ENCODE measurements at places on chromosomes 7 and 10. TPM values are rescaled to one million over a fixed set of nuclear protein-coding genes. Genes with fewer than 3 reads are reported as not detected.

Gene METTL27
- 13.0 TPM for total RNA-seq

GRCh38 chr7:29488977-29489376 is 74.7 kb upstream of the PRR15 start:
- DNase-seq, result peak; percentile 67

DNA sequence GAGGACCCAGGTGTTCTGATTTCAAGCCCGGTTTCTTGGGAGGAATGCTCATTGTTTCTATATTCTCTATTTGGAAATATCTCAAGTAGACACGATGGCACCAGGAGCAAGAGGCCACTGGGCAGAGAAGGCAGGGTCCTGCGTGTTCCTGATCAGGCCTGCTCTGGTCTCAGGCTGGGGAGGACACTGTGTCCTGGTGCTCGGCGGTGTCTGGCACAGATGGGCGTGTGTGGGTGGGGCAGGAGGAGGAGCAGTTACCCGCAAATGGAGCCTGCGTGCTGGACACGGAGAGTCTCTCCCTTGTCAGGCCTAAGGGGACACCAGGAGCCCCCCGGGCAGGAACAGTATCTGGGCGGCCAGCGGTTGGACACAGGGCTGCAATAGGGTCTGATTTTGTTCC is 25.9 kb upstream of the GOLGA7B start:
- DNase-seq, result no peak

GRCh38 chr7:84633-85020 is 107.7 kb upstream of the FAM20C start:
- no peak for DNase-seq

GRCh38 chr10:36681751-36682632 is 443.4 kb upstream of the ANKRD30A start:
- no peak for DNase-seq

- DNase-seq, result no peak
These were observed 22.4 kb upstream of the ZMIZ1 start for GRCh38 chr10:79046326-79046725.

DNA sequence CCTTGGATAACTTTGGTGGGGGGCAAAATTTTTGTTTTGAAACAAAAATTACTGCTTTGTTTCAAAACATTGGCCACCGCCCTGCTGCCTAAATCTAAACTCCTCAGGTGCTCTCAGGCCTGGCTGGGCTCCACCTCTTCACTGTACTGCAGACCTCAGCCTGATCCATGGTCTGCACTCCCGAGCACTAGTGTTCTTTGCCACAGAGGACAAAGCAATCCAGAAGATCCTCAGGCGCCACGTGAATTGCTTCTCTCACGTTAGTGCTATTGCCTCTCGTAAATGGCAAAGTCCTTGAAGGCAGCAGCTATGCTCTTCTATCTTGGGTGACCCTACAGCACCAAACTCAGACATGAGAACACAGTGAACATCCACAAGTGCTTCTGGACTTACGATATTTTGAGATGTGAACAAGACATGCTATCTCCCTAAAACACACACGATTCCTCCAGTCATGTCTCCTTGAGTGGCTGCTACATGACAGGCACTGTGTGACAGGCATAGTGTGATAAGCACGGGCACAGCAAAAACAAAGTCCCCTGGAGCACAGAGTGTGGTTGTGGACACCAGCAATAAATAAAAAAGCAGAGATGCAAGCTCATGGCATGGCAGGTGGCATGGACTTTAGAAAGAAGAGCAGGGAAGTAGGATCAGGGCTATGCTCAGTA is 582.1 kb upstream of the DPP6 start:
- DNase-seq, result no peak

DNA sequence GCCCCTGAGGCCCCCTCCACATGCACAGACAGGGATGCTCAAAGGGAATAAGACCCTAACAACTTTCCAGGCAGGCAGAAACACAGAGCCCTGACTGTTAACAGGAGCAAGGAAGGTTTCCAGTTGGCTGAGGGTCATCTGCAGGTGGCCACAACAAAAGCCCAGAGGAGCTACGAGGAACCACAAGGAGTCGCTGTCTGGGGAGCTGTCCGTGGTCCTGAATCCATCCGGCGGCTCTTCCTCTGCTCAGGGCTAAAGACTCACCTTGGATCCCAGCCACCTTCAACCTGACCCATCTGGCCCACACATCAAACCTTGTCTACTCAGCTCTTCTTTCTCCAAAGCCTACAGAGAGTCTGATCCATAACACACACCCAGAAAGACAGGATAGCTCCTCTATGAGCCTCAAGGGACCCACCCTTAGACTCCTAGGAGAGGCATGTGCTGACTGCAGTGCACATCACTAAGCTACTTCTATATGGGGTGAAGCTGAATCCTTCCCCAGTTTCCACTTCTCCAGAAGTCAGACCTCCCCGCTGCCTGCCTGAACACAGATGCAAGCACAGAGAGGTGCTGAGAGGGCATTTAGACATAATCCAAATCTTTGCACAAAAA is 104.0 kb downstream of the SLIT1 start:
- DNase-seq, result peak; percentile 37

DNA sequence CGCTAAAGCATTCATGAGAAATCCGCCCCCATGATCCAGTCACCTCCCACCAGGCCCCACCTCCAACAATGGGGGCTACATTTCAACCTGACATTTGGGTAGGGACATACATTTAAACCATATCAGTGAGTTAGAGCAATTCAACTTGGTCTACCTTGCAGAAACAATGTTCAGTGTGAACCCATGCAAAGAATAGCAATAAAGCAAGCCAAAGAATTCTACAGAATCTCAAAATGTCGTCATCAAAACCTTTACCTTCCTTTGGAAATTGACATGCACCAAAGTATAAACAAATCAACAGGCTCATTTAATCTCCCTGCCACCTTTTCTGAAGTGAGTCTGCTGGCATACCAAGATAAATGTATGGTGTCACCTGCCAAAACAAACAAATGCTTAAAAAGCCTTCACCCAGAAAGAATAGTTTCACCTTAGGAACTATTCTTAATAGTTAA is 68.8 kb upstream of the ABLIM1 start:
- DNase-seq, result no peak

GRCh38 chr7:129370812-129371211 is 63.4 kb upstream of the STRIP2 start:
- peak; percentile 11 for DNase-seq

DNA sequence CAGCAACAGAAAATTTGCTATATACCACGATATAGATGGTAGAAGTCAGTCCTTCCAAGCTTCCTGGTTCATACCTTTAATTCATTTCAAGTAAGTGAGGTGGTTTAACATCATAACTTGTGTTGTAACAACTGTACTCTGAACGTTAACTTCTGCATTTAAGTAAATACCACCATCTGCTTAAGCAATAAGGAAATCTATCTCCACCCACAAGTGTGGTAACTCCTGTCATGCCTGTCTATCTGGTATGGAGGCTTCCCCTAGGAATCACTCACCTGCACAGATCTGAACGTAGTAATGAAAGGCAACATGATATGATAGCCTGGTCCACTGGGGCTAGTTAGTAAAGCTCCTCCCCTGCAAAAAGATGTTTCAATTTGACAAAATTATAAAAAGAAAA is 2.3 kb downstream of the ERLIN1 start:
- DNase-seq, result peak; percentile 58

Measured in mammary epithelial cell (primary cell).